H9 (cell line): ENCODE measurements at places on chromosomes 2 and 18.

DNA sequence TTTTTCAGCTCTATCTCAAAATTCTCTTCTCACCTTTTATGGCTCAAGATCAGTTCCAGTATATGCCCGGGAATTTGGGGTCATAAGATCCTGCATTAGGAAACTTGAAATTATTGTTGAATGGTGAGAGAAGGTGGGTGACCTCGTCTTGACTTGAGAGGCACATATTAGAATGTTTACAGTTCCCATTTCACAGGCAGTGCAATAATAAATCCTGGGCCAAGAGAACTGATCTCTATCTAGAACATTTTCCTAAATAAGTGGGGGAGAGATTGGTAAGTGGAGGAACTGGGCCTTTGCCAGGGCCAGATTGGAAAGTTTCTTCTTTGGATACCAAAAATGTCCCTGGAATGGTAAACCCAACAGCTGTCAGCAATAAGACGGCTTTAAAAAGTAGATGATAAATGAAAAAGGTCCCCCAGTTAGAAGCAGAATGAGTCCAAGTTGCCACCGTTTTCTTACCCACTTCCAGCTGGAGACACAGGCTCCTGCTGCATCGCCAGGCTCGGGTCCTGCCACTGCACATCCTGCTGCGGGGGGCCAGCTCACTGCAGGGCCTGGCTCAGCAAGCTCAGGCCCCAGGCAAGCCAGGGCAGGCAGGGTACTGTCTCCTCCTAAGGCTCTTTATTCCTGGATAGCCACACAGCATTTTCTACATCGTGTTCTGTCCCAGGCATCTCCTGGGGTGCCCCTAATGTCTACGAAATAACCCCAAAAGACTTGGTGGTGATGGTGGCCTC lies 126.4 kb upstream of the EPAS1 start:
- no peaks in the 10 kb centered on the region for H3K36me3 ChIP-seq
- H3K4me3 ChIP-seq, result no peak overlapping the region
- no peaks in the 10 kb centered on the region for H3K27me3 ChIP-seq
- DNase-seq, result no peak
- H3K4me1 ChIP-seq, result peaks cover 5% of the 10 kb centered on the region; the same call in 1 of the 2 replicates

GRCh38 chr18:42028247-42028832 lies 73.3 kb downstream of the PIK3C3 start:
- no peaks in the 10 kb centered on the region for H3K4me1 ChIP-seq
- no peak for DNase-seq
- no peak overlapping the region for H3K27ac ChIP-seq

GRCh38 chr2:9710311-9710710 lies 79.5 kb upstream of the YWHAQ start:
- no peaks in the 10 kb centered on the region; the same call in 1 of the 2 replicates for H3K4me1 ChIP-seq
- DNase-seq, result no peak
- H3K27ac ChIP-seq, result no peak overlapping the region
- no peaks in the 10 kb centered on the region for H3K27me3 ChIP-seq
- no peak overlapping the region for H3K4me3 ChIP-seq

DNA sequence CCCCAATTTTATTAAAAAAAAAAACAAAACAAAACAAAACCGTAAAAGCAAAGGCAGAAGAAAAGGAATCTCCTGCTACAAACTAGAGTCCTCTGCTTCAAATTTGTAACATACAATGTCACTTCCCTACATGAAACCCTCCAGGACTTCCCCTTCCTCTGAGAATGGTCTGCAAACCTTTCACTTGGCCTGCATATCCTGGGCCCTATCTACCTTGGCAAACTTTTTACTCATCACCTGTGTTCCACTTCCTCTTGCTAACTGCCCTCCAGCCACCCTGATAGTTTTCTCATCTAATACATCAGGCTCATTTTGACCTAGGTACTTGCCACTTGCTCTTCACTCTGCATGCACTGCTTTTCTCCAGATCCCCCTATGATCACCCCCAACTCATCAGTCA lies 255.5 kb downstream of the ETAA1 start:
- no peak overlapping the region for H3K4me3 ChIP-seq
- no peak for DNase-seq
- H3K27ac ChIP-seq, result no peak overlapping the region
- H3K36me3 ChIP-seq, result peaks cover 8% of the 10 kb centered on the region
- H3K4me1 ChIP-seq, result no peaks in the 10 kb centered on the region; the same call in 1 of the 2 replicates

- DNase-seq, result peak; percentile 46
- H3K4me3 ChIP-seq, result no peak overlapping the region; the same call in 2 of the 3 replicates
- peaks cover 13% of the 10 kb centered on the region; the same call in 1 of the 2 replicates for H3K4me1 ChIP-seq
Measured at GRCh38 chr2:230905448-230906421, 19.3 kb downstream of the GPR55 start.

DNA sequence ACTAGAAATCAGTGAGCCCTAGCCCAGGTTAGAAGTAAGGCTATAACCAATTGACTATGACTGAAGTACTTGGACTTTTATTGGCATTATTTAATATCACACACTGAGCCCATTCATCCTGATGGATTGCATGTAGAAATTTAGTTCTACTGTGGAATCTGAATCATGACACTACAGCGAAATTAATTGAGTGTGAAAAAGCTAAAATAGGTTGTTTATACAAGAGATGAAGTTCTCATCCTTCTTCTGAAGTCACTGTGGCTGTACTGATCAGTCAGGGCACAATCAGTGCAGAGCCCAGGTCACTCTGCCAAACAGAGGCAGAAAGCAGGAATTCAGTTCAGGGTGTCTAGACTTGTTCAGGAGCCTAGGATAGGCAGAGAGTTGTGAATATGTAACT lies 158.9 kb downstream of the BABAM2 start:
- H3K36me3 ChIP-seq, result no peaks in the 10 kb centered on the region
- no peak overlapping the region for H3K27ac ChIP-seq
- no peak for DNase-seq
- no peaks in the 10 kb centered on the region for H3K27me3 ChIP-seq
- H3K4me3 ChIP-seq, result no peak overlapping the region

DNA sequence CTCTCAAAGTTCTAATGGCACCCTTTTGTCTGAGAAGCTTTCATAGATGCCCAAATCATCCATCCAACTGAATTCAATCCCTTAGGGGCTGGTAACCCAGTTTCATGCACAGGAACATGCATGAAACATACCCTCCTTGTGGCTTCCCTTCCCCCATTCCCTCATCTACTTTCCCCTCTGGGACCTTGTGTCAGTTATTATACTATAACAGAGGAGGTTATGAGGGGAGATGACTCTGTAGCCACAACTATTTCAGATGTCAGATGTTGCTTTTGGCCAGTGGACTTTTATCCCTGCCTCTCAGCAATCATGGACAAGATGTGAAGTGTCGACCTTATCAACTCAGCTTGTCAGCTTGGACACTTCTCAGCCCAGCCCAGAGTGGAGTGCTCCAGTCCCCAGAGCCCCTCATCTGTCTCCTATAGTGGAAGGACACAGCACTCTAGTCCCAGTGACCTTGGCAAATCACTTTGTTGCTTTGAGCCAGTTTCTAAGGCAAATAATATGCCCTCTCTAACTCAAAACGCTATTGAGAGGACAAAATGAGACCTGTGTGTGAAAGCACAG lies 8.4 kb downstream of the DHRS9 start:
- no peaks in the 10 kb centered on the region for H3K27me3 ChIP-seq
- no peaks in the 10 kb centered on the region for H3K36me3 ChIP-seq
- H3K4me1 ChIP-seq, result no peaks in the 10 kb centered on the region
- H3K27ac ChIP-seq, result no peak overlapping the region
